Stimulated activated CD4-positive, alpha-beta T cell treated with anti-CD3 and anti-CD28 coated beads, Interleukin-15, amount 100 ng/mL, for 48 hours (primary cell): ENCODE measurements at places on chromosomes 12 and 14.

GRCh38 chr12:21566223-21566906 is 38.3 kb downstream of the GYS2 start:
- no peak for DNase-seq

- no peak for DNase-seq
Measured at GRCh38 chr14:23589606-23590005, 11.0 kb upstream of the JPH4 start.

DNA sequence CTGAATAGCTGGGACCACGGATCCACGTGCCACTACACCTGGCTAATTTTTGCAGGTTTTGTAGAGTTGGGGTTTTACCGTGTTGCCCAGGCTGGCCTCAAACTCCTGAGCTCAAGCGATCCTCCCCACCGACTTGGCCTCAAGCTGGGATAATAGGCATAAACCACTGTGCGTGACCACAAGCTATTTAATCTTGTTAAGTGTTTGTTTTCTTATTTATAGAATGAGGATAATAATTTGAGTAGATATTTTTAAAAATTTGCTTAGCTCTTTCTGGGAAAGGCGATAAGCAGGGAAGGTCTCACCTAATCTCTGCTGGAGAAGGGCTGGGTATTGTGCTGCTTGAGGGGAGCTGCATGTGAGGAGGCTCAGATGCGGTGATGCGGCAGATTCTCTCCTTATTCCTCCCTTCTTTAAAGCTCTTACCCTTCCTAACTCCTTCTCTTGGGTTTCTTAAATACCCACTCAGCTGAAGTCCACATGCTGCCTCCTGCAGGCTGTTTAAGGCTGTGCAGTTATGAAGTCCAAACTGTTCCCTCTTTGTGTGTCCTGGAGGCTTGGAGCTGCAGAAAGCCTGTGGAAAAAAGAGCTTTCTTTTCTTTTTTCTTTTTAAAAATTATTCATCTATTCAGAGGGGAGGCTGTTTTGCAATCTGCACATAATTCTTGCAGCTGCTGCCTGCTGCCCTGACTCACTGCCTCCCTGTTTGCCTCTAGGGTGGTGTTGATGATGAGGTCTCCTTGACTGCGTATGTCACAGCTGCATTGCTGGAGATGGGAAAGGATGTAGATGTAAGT is 37.9 kb downstream of the A2ML1 start:
- peak; percentile 10 for DNase-seq

DNA sequence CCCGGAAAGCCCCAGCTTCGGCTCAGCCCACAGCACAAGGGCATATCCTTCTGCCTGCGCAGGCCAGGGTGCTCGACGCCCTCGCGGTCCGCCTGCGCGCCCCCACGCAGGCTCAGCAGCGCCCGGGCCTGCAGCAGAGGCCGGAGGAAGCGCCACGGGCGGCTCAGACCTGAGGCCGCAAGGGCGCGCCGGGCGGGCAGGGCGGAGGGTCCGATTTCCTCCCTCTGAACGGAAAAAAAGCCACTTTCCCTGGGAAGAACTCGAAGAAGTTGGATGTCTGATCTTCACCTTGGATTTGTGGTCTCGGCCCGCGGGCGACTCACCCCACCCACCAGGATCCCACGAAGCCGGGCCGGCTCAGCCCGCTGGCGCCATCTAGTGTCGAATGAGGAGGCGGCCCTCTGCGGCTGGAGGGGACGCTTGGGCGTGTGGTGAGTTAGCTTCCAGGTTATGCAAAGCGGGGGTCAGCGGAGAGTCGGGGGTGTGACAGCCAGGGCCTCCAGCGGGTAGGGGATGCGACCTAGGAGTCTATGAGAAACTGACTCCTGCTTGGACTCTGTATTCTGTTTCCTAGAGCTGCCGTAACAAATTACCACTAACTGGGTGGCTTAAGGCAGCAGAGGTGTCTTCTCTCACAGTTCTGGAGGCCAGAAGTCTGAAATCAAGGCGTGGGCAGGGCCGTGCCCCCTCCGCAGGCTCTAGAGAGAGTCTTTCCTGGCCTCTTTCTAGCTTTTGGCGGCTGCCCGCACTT is 40.0 kb upstream of the SRSF5 start:
- DNase-seq = peak; percentile 71

- DNase-seq = peak; percentile 74
Measured at GRCh38 chr14:49879646-49880204, 13.2 kb upstream of the ARF6 start.
